ENCODE measurements at places on chromosomes 3 and 15.

DNA sequence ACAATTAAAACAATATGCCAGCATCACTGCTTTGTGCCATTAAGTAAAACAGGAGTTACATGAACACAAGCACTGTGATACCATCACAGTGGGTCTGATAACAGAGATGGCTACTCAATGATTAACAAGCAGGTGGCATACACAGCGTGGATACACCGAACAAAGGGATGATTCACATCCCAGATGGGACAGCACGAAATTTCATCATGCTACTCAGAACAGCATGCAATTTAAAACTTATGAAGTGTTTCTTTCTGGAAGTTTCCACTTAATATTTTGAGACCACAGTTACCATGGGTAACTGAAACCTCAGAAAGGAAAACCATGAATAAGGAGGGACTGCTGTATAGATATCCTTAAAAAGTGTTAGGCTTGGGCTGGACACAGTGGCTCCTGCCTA, 44.5 kb downstream of the SLC24A1 start:
- no peak for DNase-seq

- no peak for DNase-seq
These were observed at the start of gene LRRK1 for GRCh38 chr15:100918690-100919480. Gene LRRK1 (plus strand): TSS chr15:100919357. CDS start chr15:100924633, 5,276 bp downstream.

GRCh38 chr3:51099794-51100535, 285.1 kb upstream of the MANF start:
- peak; percentile 60 for DNase-seq

GRCh38 chr3:115087512-115087911, 59.6 kb downstream of the ZBTB20 start:
- DNase-seq, result no peak

DNA sequence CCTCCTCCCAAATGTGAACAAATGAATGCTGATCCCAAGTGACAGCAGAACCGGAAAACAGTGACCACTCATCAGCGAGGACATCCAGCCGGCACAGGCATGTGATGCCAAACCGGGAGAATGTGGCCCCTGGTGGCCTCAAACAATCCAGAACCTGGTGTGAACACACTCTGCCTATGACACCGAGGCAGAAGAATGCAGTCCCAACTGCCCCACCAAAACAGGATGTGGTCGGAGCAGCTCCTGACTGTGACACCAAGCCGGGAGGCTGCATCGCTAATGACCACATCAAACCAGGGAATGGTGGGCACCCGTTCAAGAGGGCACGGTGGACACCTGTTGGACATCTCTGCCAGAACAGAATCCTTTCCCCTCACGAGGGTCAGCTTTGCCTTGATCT, 15.4 kb downstream of the SCN5A start:
- no peak for DNase-seq

GRCh38 chr3:47571391-47572175, 7.1 kb downstream of the CSPG5 start:
- DNase-seq, result peak; percentile 43

- DNase-seq, result no peak
These were observed 287.4 kb downstream of the UACA start for GRCh38 chr15:70475921-70476320.

DNA sequence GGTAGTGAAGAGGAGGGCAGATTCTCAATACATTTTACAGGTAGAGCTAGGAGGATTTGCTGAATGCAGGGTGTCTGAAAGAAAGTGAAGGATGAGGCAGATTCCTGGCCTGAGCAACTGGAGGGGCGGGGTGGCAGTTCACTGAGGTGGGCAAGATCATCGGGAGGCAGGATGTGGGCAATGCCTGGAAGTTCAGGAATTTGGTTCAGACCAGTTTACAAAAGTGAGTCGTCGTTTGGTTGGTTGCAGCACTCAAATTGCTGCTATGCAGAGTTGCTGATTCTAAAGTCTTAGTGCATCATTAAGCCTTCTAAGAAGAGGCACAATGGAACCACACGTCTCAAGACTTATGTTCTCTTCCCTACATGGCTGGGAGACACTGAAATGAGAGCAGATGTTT, 134.0 kb downstream of the MFSD1 start:
- no peak for DNase-seq

GRCh38 chr3:38109580-38110313, 27.2 kb downstream of the ACAA1 start:
- no peak for DNase-seq

DNA sequence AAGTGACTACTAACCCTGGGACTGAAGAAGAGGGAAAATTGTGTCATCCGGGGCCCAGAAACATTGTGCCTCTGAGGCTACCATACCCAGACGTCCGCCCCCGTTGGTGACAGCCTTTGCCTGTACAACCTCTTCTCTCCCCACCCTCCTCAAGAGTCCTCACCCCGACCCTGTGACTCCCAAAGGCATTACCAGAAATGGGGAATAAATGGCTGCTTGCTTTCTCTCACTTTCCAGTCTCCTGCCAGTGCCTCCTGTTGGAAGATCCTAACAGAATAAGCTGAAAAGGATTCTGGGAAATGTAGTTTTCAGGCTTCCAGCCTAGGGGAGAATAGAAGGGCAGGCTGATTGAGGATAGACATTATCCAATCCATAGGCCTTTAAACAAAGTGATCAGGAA, 30.8 kb upstream of the SLC25A36 start:
- DNase-seq, result peak; percentile 42

DNA sequence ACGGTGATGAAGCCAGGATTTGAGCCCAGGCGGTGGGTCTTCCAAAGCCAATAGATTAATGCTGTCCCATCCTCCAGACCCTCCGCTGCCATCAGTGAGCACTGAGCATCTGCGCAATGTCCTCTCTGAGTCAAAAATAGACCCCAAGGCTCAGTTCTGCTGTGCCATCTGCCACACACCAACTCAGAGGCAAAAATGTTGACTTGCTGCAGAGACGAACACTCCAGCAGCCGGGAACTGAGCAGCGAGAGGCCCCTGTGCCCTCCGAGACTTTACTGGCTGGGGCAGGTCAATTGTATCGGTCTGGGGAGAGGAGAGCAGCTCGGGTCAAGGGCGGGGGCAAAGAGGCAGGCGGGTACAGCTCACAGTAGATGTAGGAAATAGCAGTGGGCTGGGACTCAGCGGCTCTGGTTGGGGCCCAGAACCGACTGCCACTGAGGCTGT, 41.5 kb upstream of the ATP2B2 start:
- peak; percentile 9 for DNase-seq

DNA sequence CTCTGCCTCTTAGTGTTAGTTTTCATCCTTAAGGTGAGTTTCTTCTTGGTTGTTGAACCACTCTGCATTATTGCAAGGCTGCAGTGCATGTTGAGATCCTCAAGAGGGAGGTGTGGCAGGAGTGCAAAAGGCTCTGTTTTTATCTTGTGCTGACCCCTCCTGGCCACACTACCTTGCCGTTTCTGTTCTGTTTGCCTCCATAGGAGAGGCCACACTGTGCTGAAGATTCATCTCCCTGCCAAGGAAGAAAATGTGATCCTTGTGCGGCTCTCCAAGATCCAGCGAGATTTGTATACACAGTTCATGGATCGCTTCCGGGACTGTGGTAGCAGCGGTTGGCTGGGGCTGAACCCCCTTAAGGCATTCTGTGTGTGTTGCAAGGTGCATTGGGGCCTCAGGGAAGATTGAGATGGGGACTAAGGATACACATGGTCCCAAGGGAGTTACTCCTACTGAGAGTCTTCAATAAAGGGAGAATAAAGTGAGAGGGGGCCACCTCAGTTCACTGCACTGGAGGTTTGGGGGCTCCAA, 33.0 kb upstream of the TEX264 start:
- DNase-seq, result no peak

DNA sequence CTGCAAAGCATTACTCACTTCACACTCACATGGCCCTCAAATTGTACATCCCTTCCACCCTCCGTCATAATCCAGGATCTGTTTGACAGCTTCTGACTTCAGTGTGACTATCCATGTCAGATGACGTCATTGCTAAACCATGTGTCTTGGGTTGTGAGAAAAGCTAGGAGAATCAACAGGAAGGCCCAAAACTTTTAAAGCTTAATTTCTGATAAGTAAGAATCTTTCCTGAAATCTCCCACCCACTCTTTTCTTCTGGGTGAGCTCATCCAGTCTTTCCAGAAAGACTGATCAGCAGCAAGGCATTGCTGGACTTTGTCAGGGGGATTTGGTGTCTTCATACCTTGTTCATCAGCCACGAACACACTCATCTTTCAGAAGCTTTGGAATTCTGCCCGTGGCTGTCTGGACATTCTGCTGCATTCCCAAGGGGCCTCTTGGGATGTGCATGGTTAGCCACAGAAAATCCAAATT, 11.5 kb upstream of the LMCD1 start:
- no peak for DNase-seq

DNA sequence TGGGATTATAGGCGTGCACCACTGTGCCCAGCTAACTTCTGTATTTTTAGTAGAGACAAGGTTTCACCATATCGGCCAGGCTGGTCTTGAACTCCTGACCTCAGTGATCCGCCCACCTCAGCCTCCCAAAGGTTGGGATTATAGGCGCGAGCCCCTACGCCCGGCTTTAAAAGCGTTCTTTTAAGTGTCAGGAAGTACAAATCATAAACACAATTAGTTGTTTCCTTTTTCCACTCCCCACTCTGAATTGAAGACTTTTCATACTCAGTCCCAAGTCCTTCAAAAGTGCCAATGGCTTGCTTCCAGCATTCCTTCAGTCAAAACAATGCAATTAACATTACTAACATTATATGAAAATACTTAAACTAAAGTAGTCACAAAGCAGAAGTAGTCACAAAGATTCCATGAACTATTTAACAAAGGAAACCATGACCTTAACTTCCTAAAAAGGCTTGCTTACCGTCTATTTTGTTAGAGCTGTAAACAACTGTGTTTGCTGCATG, 8.1 kb downstream of the WDR82 start:
- no peak for DNase-seq

Data from kidney (tissue), 22 donors.